Dermis blood vessel endothelial cell (primary cell): ENCODE measurements at places on chromosomes 5 and 9.

DNA sequence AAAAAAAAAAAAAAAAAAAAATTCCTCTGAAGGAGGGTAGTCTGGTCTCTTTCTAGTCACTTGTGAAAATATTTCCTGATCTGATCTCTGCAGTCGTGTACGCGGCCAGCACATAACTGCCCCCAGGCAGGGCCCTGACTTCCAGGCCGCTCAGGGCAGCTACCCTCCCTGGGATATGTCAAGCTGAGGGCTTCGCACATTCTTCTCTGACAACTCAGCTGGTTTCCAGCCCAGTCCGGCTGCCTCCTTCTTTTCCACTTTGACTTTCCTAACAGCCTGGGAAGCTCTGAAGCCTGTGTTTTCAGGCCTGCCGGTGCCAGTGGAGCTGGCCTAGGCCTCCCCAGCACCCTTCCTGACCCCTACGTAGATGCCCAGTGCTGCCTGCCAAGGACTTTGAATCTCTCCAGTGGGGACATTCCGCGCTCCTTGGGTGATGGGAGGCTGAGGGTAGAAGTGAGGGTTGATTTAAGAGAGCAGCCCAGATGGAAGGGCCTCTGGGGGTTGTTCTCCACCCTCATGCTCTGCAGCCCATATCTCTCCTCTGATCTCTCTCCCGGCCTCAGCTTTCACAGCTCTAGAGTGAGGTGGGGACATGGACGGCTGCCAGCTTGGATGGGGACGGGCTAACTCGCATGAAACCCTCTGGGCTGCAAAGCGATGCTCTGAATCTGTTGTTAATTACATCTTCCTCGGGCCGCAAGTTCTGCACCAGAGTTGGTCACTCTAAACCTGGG, 20.7 kb downstream of the COL5A1 start:
- DNase-seq, result no peak

DNA sequence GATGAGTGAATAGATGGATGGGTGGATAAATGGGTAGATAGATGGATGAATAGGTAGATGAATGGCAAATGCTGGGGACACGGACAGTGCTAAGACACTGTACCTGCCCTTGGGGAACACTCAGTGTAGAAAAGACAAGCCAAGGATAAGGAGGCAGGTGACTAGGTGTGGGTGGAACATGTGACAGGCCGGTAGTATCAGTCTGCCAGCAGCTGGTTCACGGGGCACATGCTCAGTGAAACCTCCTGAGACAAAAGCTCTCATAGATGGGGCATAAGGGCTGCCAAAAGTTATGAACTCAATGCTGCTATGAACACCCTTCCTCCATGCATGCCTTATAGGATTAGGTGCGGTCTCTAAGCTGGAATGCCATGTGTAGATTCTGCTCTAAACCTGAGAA, 71.0 kb downstream of the C5orf15 start:
- DNase-seq, result no peak

DNA sequence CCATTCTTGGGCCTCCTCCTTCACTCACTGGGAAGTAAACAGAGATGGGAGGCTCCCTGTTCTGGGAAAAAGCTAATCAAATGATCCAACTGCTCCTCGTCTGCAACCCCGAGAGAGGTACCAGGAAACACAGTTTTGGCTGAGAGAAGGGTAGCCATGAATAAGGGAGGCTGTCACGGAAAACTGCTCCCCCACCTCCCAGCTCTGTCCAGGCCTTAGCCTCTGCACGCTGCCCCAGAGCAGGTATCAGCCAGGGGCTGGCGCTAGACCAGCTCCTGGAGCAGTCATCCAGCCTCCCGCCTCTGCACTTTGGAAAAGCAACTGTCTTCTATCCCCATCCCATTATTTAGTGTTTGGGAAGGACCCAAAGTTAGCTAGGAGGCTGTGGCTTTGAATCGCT, 266.1 kb downstream of the NDUFS4 start:
- DNase-seq, result no peak

GRCh38 chr5:167903659-167904058, 387.8 kb upstream of the WWC1 start:
- no peak for DNase-seq

- no peak for DNase-seq
Observed at GRCh38 chr5:86232246-86232645, 385.5 kb upstream of the COX7C start.

- no peak for DNase-seq
Observed at GRCh38 chr5:159310511-159310910, 19.8 kb downstream of the IL12B start.
